ENCODE measurements at places on chromosomes 1 and 21.

DNA sequence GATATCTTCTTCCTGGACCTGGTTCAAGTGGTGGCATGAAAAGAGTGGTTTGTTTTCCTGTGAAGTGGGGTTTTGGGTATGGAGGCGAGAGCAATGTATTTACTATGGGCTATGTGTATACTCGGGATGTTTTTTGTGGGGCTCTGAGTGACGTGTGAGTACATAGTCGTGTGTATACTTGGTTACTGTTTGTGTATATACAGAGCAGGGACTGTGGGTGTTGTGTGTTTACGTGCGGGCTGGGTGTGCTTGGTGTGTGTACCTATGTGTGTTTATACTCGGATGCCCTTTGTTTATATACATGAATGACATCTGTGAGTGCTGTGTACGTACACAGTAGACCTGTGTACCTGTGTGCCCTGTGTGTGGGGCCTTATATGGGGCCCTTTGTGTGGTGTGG is 50.0 kb downstream of the YARS1 start:
- DNase-seq: no peak

DNA sequence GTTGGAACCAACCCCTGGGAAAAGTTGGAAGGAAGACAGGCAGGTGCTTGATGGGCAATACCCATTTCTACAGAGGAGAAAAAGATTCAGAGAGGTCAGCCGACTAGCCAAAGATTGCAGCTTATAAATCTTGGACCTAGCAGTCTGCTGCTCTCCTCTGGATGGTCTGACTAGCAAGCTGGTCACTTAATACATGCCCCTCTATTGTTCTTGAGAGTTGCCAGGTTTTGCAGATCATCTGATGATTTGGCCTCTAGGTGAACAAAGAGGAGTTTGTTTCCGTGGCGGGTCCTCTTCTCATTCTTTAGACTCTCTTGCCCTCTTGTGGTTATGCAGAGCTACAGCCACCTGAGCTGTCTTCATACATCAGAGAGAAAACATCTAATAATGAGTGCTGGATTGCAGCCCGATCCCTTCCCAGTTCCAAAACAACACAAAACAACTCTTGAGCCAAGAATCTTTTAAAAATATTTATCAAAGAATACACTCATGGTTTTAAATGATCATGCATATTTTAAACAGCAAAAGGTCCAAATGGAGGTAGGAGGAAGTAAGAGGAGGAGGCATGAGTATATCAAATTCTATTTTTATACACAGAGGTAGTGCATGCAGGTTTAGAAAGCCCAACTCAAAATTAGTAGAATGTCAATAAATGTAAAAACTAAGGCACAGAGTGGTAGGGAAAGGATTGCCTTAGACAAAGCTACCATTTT is 115.7 kb downstream of the SLC30A10 start:
- no peak for DNase-seq

GRCh38 chr1:203264052-203264501 is 34.6 kb upstream of the CHIT1 start:
- no peak for DNase-seq

DNA sequence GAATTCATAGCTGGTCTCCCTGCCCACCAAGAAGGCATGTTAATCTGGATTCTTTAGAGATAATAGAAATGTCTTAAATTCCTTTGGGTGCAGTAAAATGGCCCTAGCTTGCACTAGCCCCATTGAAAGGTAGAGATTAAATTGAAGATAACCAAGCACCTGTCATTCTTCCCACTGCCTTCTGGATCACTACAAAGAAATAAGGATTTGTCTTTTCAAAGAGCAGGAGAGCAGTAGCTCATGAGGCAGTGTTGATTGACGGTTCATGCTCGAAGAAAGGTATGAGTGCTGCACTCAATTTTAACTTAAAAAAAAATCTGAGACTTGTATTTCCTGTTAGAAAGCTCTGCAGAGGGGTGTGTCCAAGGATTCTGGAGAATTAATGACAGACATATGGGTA is 74.9 kb upstream of the F3 start:
- DNase-seq: no peak

GRCh38 chr1:196607981-196608380 is 259 bp downstream of the KCNT2 start:
- no peak for DNase-seq

DNA sequence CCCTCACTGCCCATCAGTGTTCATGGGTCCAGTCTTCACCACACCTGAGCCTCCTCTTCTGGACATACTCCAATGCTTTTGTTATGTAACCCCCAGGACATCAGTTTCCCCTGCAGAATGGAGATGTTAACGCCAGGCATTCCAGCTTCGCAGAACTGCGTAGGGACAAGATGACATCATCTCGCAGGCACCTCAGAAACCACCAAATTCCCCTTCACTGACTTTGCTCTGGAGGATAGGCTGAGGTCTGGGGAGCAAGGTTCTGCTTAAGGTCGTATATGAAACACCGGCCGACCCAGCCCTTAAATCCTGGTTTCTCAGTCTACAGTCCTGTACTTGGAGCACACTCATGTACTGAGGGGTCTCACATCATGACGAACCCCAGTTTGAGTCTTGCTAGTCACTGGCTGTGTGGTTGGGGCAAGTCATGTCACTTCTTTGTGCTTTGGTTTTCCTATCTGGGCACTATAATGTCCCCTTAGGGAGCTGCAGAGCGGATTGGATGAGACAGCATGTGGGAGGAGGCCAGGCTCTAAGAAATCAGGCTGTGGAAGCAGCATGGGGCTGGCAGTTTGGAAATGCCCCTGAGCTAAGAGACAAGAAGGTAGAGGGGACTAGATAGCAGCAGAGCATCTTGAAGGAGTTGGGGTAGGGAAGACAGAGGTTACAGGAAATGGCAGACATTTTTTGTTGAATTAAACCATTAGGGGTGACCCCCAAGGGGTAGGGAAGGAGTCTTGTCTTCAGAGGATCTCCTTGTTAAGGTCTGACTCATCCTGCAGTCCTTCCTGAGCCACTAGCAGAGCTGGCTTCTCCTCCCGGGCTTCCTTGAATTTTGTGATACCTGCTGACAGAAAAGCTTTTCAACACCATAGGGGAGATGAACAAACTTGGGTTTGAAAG is 138.3 kb downstream of the FOXD2 start:
- no peak for DNase-seq

GRCh38 chr1:188365874-188366273 is 1537.1 kb downstream of the PLA2G4A start:
- no peak for DNase-seq

GRCh38 chr1:53393325-53393792 is 65.5 kb upstream of the LRP8 start:
- peak; percentile 70 for DNase-seq

- no peak for DNase-seq
These were observed 91.2 kb downstream of the SLC45A1 start for GRCh38 chr1:8409106-8409505.

DNA sequence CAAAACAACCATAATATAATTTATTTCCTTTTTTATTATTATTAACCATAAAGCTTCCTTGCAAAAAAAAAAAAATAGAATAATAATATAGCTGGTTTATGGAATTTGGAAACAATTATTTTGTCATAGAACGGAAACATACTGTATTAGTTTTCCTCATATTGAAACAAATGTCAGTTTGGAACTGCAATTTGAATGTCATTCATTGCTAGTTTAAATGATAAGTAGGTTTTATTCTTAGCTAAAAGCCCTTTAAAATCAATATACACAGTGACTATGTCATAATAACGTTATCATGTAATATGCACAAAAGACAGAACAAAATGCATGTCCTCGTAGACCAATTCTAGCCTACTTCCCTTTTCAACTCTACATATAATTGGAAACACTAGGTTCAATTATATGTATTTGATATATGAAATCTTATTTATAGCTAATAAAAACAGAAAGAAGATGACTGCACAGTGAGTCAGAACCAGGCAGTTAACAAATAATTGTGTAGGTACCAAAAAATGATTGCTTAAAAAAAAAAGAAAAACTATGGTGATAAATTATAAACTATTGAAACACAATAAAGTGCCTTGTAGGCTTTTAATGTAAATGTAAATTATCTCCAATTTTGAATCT is 85.2 kb upstream of the EXO1 start:
- DNase-seq: no peak

DNA sequence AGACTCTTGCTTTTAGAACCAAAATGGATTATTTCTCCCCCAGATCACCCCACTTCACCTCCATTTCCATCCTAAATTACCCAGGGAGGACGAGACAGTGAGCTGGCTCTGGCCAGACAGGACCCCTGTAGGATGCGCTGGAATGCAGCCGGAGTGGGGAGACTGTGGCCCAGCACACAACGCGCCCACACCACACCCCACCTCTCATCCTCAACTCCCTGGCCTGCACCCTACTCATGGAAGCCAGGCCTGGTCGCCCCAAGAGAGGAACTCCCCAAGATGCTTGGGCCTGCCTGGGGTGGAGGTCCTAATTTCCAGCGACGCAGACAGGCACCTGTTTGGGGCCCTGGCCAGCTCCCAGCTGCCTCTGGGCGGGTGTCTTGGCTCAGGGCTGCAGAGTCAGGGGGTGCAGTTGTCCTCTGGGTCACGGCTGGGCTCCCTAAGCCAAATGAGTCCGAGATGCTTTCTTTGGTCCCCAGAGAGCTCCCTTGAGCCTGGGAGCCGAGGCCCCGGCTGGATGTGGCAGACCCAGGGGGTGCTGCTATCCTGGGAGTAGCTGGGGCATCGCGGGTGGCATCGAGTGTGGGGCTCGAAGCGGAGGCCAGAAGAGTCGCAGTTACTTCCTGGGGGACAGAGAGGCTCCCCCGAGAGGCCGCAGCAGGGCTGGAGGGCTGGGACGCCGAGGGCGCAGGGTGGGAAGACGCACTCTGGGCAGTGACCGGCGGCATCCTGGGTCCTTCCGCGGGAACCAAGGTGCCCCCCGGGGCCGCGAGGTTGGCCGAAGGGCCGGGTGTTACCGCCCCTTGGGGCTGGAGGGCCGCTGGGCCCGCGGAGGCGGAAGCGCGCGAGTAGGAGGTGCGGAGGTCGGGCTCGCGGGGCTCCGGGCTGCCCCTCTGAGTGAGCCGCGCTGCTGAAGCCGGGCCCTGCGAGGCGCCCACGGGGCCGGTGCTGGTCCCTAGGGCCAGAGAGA is 10.4 kb downstream of the CLEC20A start:
- no peak for DNase-seq

GRCh38 chr1:24657781-24658180 is 14.7 kb downstream of the SRRM1 start:
- no peak for DNase-seq

GRCh38 chr21:19010251-19010650 is 606.7 kb upstream of the TMPRSS15 start:
- DNase-seq: no peak

DNA sequence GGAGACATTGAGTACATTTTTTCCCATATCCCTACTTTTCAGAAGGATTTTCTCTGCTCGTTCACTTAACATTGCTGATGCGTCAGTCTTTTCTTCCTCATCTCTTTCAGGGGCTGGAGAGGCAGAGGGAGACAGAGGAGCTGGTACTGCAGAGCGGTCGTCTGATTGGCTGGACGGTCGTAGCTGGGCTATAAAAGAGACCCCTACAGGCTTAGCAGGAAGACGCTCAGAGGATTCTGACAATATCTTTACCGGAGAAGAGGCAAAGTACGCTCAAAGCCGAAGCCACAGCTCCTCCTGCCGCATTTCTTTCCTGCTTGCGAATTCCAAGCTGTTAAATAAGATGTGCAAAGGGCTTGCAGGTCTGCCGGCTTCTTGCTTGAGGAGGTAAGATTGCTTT is at the start of gene RGS4:
Gene RGS4 (plus strand): TSS at position 220 of the 400 bp plus-strand sequence. CDS start 124 bp downstream, at position 344.
- DNase-seq: no peak

- no peak for DNase-seq
These were observed 78.4 kb upstream of the ERRFI1 start for GRCh38 chr1:8104278-8105236.

- no peak for DNase-seq
These were observed 194.2 kb upstream of the NFIA start for GRCh38 chr1:60888126-60888525.

GRCh38 chr1:147156642-147157041 is 15.6 kb downstream of the PRKAB2 start:
- DNase-seq: no peak

All from activated CD8-positive, alpha-beta memory T cell treated with anti-CD3 and anti-CD28 coated beads, Interleukin-2, amount 10 ng/mL, durations not matched to agents 7 days and 5 days (primary cell).